ENCODE measurements at places on chromosomes 1 and 21. TPM values are rescaled to one million over a fixed set of nuclear protein-coding genes. Genes with fewer than 3 reads are reported as not detected.

GRCh38 chr1:108570128-108570527 lies 10.2 kb downstream of the EEIG2 start:
- no peak for DNase-seq

GRCh38 chr1:3530926-3531818 lies 76.7 kb downstream of the ARHGEF16 start:
- peak; percentile 72 for DNase-seq

- no peak for DNase-seq
Measured at GRCh38 chr1:24557711-24558131, 1.8 kb downstream of the NCMAP start.

DNA sequence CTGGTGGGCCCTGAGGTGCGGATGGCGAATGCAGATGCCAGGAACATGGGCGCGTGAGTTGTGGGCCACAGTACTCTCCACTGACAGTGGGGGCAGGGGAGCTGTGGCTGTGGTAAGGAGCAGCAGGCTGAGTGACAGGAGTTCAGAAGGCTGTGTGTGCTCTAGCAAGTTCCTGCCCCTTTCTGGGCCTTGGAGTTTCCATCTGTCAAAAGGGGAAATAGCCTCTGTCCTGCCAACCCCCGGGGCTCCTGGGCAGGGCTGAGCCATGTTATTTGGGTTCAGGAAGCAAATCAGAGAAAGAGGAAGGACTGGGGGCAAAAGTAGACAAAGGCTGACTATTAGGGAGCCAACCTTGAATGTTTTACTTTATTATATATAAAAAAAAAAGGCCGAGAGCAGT lies 19.5 kb upstream of the MFN2 start:
- no peak for DNase-seq

DNA sequence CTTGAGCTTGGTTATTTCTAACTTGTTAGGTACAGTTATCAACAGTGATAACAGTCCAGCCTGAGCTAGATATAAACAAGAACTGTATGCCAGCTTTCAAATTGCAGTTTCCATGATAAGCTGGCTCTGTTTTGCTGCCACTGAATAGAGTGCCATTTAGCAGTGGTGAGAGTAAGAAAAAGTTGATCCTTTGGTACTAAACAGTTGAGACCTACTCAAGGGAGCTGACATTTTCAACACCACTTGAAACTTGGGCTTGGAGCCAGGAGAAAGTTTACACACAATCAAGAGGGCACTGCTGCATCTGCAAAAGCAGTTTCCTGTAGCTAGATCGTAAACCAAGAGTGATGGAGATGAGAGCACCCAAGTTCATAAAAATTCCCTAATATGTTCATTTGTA lies 131.3 kb downstream of the RGS7 start:
- no peak for DNase-seq

DNA sequence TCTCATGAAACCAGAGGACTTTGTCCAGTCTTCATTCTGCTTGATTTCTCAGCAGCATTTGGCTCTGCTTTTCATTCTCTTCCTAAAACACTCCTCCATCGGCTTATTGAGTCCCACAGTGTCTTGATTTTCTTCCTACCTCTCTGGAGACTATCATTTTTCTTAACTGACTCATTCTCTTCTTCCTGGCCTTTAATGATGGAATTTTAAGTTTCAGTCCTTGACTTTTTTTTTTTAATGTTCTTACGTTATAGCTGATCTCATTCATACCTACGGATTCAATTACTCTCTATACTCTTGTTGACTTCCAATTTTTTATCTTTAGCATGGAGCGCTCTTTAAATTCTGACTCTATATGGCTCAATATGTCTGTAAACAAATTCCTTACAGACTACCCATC lies 111.1 kb downstream of the NEK7 start:
- DNase-seq: no peak

DNA sequence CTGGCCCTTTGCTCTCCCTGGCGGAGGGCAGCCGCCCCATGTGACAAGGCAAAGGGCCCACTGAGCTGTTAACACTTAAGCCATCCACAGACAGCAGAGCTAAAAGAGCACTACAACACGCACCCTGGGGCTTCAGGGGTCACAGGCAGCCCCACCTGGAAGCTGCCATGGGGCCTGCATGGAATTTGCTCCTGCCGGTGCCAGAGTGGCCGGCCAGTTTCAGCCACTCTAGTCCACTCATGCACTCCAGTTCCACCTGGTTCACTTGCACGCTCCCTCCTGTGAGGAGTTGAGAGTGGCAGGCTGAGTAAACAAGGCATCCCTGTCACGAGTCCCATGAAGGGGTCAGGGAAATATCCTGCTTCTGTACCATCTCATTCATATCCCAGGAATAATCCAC lies 55.3 kb downstream of the RIMS3 start:
- DNase-seq: no peak

- no peak for DNase-seq
Measured at GRCh38 chr1:91700332-91700731, 185.6 kb downstream of the TGFBR3 start.

GRCh38 chr1:40653851-40654537 lies 11.5 kb downstream of the RIMS3 start:
- no peak for DNase-seq

DNA sequence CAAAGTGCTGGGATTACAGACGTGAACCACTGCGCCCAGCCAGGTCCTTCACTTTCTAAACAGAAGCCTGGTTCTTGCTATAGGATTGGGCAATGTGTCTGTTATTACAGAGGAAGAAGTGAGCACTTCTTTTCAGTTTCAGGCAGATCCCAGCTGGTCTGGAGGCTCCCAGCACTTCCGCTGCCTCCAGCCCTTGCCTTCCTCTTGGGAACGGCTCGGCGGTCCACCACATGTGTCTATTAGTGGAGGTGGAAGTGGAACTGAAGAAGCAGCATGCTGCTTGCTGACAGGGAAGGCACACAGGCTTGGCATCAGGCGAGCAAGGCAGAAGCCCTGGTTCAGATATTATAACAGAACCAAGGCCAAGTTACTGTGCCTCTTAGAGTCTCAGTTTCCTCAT lies 17.0 kb downstream of the MKNK1 start:
- DNase-seq: no peak

- no peak for DNase-seq
Measured at GRCh38 chr1:12745126-12745991, 641 bp upstream of the CFAP107 start.

- no peak for DNase-seq
Measured at GRCh38 chr1:165512816-165513215, 31.0 kb upstream of the LRRC52 start.

GRCh38 chr1:201447903-201448871 lies 20.8 kb downstream of the PHLDA3 start:
- peak; percentile 45 for DNase-seq

- DNase-seq: no peak
Measured at GRCh38 chr1:84709131-84709530, 18.9 kb upstream of the SSX2IP start.

DNA sequence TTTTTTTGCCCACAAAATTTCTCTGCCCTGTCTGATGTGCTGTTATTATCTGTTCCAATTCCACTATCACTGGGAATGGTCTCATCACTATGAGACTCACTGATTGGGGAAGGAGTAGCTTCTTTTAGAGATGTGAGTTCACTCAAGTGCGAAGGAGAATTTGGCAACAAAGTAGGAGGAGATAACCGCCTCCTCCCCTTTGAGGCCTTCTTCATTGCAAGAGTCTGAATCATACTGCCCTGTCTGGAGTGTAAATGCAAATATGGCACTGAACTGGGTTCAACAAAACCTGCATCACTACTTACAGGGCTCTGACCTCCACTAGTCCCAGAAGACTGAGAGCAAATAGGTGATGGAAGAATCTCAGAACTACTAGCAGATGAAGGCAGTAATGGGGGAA lies 83.4 kb downstream of the ASH1L start:
- no peak for DNase-seq

DNA sequence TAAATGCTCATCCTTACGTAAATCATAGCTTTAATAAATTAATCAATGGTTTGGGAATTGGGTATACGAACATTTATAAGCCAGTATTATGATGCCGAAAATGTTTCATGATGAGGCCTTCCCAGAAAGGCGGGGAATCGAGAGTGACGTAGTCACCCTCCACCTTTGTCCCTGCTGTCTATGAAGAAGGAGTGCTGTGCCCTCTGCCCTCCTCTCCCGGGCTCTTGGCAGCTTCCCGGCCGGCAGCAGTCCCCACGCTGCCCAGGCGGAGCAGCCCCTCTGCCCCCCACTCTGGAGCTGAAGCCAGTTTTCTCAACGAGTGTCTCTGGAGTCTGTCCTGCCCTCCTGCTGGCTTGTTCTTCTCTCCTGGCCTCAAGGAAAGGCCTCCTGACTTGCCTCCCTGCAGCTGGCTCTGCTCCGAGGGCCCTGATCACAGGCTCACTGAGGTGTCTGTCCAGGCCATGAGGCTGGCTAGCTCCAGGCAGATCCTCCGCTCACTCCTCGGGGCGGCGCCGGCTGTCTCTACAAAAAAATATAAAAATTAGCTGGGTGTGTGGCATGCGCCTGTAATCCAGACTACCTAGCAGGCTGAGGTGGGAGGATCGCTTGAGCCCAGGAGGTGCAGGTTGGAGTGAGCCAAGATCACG lies 150.7 kb upstream of the COL6A1 start:
- no peak for DNase-seq

- DNase-seq: no peak
Measured at GRCh38 chr1:980137-980571, 1.7 kb downstream of the PERM1 start.

GRCh38 chr1:215252164-215252563 lies 169.6 kb downstream of the KCNK2 start:
- no peak for DNase-seq

GRCh38 chr1:40774266-40774998 lies 9.2 kb upstream of the KCNQ4 start:
- peak; percentile 41 for DNase-seq

GRCh38 chr1:8109216-8109615 lies 83.1 kb upstream of the ERRFI1 start:
- no peak for DNase-seq

GRCh38 chr1:165845992-165846748 lies 18.8 kb downstream of the UCK2 start:
- no peak for DNase-seq

GRCh38 chr1:235867903-235868469 lies 1.3 kb upstream of the LYST start:
- peak; percentile 26 for DNase-seq

- DNase-seq: no peak
Measured at GRCh38 chr1:201748335-201748734, 80.6 kb upstream of the IPO9 start.

DNA sequence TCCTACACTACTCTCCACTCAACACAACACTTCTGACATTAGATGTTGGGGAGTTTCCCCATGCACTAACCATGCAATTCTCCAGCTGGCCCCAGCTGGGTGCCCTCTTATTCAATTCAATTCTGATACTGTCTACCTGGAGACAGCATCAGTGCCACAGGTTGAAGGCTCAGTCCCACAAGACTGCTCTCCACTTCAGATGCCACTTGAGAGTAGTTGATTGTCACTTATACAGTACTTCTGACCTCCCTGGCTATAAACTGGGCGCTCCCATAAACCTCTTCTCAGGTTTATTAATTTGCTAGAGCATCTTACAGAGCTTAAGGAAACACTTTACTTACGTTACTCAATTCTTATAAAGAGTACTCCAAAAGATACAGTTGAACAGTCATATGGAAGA lies 442.3 kb downstream of the LRRIQ3 start:
- no peak for DNase-seq

- no peak for DNase-seq
Measured at GRCh38 chr1:56849750-56850149, 4.8 kb upstream of the C8A start.

- no peak for DNase-seq
Measured at GRCh38 chr1:223394242-223394641, 1.0 kb downstream of the CCDC185 start.

DNA sequence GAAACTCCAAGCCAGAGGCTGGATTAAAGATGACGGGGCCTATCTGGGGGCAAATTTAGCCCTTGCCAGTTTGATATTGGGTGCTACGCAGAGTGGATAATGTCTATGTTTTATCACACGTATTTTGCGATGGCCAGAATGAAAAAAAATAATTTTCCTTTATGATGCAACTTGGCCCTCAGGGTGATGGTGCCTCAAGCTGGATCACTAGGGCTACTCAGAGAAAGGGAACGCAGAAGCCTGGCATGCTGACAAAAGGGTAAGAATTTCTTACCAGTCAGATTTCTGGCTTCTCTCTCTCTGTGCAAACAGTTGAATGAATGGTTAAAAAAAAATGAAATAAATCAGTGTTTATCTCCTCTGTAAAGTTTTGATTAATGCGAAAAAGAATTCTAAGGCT lies 32.6 kb upstream of the NEK2 start:
- no peak for DNase-seq

- DNase-seq: no peak
Measured at GRCh38 chr1:175878775-175879174, 135.4 kb upstream of the TNR start.

DNA sequence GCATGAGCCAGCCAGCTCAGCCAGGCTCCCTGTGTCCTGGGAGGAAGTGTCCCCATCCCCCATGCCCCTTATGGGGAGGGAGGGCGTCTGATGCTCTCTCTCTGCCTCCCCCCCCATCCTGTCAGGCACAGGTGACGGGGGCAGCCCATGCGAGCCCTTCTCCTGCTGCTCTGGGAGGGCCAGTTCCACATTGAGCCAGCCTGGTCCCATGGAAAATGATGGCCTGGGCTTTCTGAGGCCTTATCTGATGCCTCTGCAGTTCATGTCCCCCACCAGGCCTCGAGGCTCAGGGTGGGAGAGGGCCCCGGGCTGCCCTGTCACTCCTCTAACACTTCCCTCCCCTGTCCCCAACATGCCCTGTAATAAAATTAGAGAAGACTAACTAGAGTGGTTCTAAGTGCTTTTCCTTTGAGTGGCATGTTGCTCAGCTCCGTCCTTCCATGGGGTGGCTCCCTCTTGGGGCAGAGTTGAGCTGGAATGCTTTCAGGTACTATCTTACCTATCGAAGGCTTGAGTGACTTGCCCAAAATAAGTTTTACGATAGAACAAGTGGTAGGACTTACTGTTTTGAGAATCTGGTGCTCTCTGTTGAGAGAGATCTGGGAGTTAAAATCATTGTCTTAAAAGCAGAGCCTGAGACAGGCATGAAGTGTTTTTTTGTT lies 1.8 kb upstream of the MTFR1L start:
- DNase-seq: no peak

- no peak for DNase-seq
Measured at GRCh38 chr1:16126160-16126559, 29.7 kb downstream of the EPHA2 start.

- no peak for DNase-seq
Measured at GRCh38 chr1:3219791-3220467, 150.9 kb downstream of the PRDM16 start.

SPRR2G gene
- total RNA-seq: not detected

GJC2 gene
- total RNA-seq: 0.55 TPM

SLAMF1 gene
- total RNA-seq: 74.6 TPM

KPRP gene
- not detected for total RNA-seq

CFAP141 gene
- total RNA-seq: not detected

MIER1 gene
- total RNA-seq: 45.1 TPM

TNFRSF14 gene
- total RNA-seq: 199 TPM

C8B gene
- total RNA-seq: not detected

MARK1 gene
- total RNA-seq: not detected

TNFRSF8 gene
- total RNA-seq: 65.5 TPM

KCNJ10 gene
- not detected for total RNA-seq

PEAR1 gene
- 0.80 TPM for total RNA-seq
